ENCODE measurements at places on chromosomes 5 and 9.

GRCh38 chr9:94879230-94879629 is 152.7 kb downstream of the AOPEP start:
- no peak for DNase-seq

GRCh38 chr9:2072752-2073405 is 57.7 kb downstream of the SMARCA2 start:
- DNase-seq, result no peak

DNA sequence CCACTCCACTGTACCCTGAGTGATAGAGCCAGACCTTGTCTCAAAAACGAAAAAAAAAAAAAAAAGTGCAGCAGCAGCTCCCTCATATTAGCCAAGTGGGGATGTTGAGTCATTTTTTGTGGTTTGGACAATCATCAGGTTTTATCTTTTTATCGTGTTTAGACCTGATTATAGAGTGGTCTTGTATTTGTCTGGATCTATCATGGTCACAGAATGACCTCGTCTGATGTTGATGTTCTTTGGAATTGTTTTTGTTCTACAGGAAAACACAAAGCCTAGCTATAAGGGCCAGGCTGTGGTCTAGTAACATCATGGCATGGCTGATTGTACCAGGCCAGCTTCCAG is 1.6 kb upstream of the FBXW11 start:
- no peak for DNase-seq

DNA sequence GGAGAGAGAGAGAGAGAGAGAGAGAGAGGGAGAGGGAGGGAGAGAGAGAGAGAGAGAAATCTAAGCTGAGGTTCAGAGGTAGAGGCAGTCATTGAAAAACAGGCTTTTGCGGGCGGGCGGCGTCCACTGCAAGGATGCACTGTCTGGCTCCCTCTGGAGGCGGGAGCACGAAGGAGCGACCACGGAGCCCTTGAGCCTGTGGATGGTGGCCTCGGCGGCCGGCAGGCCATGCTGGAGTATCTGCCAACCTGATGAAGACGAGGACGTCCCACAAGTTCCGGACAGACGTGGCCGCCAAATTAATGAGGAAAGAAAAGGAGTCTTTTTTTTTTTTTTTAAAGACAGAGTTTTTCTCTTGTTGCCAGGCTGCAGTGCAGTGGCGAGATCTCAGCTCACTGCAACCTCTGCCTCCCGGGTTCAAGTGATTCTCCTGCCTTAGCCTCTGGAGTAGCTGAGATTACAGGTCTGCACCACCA is 2.2 kb upstream of the CCDC125 start:
- DNase-seq, result peak; percentile 40

GRCh38 chr5:77560677-77561263 is 68.7 kb upstream of the WDR41 start:
- no peak for DNase-seq

- DNase-seq, result no peak
These were observed 138.8 kb downstream of the GRIA1 start for GRCh38 chr5:153629027-153629895.

DNA sequence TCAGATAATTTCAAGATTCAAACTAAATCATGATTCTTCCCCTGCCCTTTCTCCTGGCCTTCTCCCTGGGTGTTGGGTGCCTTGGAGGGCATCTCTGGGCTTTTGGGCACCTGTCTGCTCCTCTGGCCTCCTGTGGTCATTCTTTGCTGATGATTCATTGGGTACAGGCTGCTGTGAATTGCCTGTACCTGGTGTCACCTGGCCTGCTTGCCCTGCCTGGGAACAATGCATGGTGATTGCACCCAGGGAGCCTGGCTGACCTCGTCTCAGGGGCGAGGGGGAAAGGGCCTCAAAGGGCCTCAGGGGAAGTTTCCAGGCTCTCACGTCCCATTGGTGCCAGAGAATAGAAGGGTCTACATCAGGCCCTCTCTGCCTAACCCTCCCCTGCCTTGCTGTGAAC is 20.1 kb upstream of the CKMT2 start:
- DNase-seq, result no peak

Data from CMK (cell line).